ENCODE measurements at places on chromosomes 7 and 10.
A peak's percentile ranks its signal among the peaks of the same experiment; 100 is the strongest.

DNA sequence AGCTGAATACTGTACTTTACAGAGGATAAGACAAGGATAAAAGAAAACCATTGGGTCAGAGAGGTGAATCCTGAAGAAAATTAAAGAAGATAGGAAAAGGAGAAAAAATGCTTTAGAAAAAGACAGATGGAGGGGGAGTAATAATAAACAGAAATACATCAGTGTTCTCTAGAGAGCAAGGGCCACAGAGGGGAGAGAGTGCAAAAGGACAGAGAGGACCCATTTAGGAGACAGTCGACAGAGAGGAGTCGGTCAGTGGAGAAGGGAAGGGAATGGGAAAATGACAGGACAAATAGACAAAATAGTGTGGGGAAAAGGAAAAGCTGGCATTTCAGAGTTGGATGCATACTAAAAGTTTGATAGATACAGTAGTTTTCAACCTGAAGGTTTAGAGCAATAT, 287.0 kb downstream of the DOCK4 start:
- no peak for DNase-seq

DNA sequence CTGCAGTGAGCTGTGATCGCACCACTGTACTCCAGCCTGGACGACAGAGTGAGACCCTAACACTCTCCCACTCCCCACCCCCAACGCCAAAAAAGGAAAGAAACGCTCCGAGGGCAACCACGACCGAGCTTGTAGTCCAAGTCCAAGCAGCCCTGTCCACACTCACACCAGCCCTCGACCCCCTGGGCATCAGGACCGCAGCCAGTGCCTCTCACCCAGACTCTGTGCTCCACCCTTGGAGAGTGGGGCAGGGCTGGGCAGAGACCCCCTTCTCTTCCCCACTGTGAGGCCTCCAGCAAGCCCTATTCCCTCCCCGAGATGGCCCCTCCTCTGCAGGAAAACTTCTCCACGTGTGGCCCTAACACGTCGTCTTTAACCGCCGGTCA, 82.6 kb downstream of the FOXL3 start:
- no peak for DNase-seq

DNA sequence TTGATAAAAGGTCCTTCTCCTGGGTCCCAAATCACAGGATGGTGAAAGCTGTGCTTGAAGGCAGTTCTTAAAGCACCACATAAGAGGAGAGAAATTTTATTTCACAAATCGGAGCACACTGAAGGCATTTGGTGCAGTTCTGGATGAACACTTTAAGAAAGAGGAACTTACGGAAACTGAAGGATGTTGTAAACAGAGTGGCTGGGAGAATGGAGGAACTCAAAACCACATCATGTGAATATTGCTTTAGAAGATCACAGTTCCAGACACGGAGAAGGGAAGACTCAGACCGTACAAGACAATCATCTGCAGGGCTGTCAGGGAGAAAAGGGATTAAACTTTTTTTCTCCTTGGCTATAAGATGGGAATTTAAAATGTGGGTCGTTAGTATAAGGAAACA, 9.0 kb upstream of the GPR141 start:
- no peak for DNase-seq

GRCh38 chr10:104646146-104646545, 5.1 kb downstream of the SORCS3 start:
- DNase-seq, result no peak

- no peak for DNase-seq
Observed at GRCh38 chr7:134660961-134661376, 14.3 kb downstream of the BPGM start.

- DNase-seq, result no peak
Observed at GRCh38 chr10:129415215-129416140, 51.6 kb upstream of the MGMT start.

DNA sequence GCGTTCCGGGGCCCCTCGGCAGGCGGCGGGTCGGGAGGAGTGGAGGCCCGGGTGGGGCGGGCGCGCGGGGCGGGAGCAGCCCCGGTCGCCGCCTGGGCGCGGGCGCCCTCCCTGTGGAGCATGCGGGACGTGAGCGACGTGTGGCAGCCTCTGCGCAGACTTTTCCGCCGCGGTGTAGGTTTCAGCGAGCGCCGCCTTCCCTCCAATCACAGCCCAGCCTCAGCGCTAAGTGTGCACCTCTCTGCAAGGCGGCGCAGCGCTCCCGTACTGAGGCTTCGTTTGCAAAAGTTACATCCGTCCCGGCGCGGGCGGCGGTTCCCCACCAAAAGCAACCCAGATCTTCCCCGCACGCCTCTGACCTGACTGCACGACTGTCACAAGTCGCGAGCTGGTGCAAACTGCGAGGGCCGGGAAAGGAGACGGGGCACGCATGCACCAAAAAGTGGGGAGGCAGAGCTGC, 1.2 kb upstream of the PFKFB3 start:
- peak; percentile 54 for DNase-seq

DNA sequence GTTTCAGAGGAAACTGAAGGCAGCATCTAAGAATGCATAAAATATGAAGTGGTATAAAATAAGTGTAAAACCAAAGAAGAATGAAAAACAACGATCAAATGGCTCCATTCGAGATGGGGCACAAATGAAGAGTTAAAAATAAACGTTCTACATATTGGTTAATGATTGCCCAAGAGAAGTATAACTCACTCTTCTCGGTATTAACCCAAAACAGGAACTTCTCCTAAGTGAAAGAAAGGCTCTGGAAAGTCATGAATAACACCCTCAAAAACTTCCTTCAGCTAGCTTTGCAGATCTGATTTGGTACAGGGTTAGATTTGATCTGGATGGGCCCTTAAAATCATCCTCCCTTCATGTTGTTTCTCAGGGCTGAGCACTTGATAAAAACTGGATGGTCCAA, 94.3 kb upstream of the ADO start:
- DNase-seq, result no peak

DNA sequence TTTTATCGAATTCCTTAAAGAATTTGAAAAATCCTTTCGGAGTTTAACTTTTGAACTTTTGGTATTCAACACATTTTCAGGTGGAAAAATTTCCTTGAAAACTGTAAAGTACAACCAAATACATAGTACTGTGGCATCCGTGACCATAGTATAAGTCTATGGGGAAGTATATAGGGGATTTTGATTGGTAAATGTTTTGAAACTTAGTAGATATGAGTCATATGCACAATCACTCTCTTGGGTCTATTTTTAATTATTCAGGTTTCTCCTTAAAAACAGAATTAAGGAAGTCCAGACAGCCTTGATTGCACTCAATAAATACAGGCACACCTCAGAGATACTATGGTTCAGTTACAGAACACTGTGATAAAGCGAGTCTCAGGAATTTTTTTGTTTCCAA, 64.2 kb downstream of the AVL9 start:
- no peak for DNase-seq

GRCh38 chr7:1170741-1171501, 10.9 kb upstream of the ZFAND2A start:
- DNase-seq, result no peak

- DNase-seq, result no peak
Observed at GRCh38 chr10:72736828-72737220, 44.9 kb downstream of the MCU start.

DNA sequence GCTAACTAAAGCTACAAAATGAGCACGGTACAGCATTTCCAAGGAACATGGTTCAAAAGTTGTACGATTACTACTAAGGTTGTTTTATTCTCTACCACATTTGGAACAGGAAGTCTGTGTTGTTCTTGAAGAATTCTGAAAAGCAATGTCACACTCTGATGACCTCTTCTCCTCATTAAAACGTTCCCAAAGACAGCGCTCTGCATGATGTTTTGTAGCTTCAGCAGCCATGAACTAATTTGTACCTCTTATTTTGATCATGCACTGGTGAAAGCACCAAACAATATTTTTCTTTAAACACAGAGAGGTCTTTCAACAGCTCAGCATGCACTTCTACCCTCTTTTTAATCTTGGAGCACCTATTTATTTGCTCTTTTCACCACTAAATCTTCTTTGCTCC, 75.0 kb upstream of the TES start:
- DNase-seq, result no peak

GRCh38 chr7:18808026-18808425, 309.4 kb downstream of the TWIST1 start:
- no peak for DNase-seq

DNA sequence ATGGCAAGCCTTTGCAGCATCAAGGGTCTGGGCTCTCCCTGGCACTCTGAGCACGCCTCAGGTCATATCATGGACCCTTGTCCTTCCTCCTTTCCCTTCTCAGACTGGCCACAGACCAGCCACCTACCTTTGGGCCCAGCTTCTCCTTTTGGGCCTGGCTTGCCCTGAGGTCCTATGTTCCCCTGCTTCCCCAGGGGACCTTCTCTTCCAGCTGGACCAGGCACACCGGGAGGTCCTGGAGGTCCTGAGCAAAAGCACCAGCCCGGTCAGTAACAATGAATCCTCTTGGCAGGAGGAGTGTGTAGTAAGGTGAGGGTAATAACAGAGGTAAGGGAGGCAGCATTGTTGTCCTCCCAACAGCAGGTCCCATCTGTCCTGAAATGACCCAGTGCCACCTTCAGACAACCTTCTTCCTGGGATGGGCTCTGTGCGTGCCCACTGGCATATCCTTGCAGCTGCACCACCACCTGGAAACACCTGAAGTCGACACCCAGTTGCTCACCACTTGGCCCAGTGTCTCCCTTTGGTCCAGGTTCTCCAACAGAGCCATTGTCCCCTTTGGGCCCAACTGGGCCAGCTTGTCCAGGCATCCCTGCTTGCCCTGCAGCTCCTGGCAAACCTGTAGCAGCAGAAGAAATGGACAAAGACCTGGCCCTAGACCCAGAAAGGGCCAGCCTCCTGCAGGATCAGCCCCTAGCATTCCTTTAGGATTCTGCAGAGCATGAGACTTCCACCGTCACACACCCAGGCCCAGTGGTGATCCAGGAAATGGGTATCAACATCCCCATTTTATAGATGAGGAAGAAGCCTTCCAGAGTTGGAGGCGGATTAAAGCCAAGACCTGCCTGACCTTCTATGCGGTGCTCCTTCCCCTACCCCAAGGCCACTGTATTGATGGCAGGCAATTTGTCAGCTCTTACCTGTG, 6.4 kb downstream of the SFTPD start:
- no peak for DNase-seq

DNA sequence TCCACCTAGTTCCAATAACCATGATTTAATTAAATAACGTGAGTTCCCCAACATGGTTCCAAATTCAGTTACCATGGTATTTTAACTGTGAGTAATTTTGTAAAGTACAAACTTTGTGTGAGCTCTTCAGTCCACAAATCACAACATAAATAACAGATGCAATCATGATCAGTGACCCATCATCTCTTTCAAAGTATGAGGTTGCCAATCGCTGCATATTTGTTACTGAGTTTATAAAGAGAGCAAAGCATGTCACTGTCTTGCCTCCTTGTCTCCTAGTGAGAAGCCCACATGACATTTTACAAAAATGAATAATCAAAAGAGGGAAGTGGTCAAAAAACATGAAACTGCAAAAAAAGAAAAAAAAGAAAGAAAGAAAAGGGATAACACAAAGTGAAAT, 69.1 kb upstream of the PDSS1 start:
- no peak for DNase-seq

DNA sequence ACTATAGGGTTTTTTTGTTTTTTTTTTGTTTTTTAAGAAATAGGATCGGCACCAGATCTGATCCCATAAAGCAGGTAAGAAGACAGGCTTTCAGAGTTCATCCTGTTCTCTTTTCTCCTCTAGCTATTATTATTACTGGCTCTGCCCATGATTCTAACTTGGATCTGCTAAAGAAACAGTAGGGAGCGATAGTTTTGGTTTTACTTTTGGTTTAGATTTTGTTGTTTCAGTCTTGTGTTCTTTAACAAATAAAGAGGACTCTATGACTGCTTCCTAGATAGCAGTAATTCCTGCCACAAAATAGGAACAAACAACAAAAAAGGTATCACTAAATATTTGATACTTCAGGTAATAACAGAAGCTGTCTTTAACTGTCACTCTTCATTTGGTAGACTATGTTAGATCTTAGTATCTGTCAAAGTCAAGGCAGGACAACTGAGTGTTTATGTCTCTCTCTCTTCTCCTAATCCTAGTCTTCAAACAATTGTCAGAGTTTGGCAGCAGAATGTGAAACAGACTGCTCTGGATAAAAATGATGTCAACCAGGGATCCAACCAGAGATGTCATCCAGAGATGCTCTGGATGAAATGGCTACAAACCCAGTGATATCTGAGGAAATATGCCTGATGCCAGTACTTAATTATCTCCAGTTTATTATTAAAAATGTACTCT, 99.8 kb downstream of the KMT2C start:
- DNase-seq, result no peak

DNA sequence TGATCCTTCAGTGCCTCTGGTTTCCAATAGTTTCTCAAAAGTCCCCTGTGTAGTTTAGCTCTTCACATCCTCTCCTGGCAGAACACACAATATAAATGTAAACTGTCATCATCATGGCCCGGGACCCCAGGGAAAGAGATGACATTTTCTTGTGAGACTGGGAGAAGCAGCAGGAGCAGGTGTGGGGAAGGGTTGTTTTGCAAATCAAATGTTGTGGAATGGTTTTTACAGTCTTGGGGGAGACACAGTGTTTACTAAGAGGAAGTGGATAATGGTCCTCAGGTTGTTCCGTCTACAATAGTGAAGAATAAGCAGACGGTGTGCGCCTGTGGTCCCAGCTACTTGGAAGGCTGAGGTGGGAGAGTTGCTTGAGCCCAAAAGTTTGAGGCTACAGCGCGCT, 159.1 kb downstream of the SEC23IP start:
- no peak for DNase-seq

- no peak for DNase-seq
Observed at GRCh38 chr10:94307046-94307615, 55.6 kb downstream of the NOC3L start.

DNA sequence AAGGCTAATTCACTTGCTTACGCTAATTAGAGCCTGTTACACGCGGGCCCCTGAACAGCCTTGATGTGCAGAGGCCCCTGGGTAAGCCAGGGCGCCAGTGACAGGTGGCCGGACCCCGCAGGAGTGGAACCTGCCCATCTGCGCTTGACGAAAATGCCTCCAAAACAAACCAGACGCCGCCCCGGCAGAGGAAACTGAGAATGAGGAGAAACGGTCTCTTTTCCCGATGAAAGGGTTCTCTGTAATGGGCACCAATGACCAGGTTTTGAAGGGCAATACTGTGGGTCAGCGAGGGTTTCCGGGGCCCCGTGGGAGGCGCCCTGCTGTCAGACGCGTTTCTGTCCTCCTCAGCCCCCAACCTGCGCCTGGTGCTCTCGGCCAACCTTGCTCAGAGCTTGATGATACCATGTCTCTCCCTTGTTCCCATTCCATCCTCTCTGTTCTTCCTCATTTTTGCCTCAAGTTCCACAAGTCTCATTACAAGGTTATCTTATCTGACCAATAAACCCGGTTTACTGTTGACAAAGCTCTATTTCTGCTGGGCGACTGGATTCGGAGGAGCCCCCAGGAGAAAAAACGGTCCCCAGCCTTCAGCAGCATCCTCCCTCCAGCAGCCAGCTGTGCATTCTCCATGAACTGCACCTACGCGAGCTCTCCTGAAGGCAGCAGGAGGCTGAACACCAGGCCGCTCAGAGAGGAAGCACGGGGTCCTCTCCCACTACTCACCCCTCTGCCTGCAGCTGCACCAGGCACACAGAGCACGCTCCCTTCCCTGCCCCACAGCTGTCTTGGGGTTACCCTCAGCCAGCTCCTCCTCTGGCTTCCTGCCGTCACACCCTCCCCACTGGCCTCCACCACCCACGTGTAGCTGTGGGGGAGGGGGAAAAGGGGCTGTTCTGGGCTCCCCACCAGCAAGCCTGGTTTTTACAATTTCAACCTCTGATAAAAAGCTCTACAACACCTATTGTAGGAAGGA, 202.0 kb downstream of the MAD1L1 start:
- no peak for DNase-seq

GRCh38 chr7:124246262-124246863, 213.5 kb upstream of the TMEM229A start:
- DNase-seq, result no peak

GRCh38 chr7:117674617-117675016, 194.8 kb downstream of the CFTR start:
- no peak for DNase-seq

Measured in mesothelial cell of epicardium (in vitro differentiated cells).